GM23248 (cell line): ENCODE measurements at places on chromosomes 1 and 21. TPM values are rescaled to one million over a fixed set of nuclear protein-coding genes. Genes with fewer than 3 reads are reported as not detected.
A peak's percentile ranks its signal among the peaks of the same experiment; 100 is the strongest.

RNU1-1 gene
- total RNA-seq: under 0.01 TPM in 1 of 2 replicates, not detected in the other

CNR2 gene
- not detected in 2 replicates for total RNA-seq

DNA sequence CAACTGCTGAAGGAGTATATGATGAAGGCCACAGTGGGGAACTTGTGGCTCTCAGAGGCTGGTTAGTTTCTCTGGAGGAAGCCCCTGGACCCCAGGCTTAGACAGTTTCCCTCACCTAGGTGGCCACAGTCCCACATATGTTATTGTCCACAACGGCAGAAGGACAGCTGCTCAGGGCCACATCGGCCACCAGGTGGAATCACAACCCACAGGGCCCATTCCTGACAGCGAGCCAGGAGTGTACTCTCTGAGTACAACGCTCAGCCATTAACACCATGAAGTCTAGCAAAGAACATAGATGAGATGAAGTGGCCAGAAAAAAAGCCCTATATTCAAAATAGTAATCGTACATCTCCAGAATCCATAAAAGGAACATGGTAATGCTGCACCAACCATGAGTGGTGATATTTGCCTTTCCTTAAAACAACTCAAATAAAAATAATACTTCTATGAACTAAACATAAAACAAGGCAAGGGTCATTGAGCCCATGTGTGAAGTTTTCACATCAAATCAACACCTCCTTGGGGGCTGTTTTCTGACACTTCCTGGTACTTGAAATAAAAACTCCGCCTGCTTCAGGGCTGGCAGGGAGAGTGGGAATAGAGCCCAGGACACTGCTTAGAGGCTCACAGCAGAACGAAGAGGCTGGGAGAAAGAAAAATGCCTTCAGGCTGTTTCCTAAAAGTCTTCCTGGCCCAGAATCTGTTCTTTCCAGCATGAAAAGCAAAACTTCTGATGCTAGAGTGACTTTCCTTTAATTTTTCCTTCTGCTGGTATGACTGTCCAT, 383.3 kb downstream of the HHAT start:
- DNase-seq: no peak

- DNase-seq: peak; percentile 73
These were observed 129.2 kb downstream of the ADAMTS1 start for GRCh38 chr21:26715878-26716506.

DNA sequence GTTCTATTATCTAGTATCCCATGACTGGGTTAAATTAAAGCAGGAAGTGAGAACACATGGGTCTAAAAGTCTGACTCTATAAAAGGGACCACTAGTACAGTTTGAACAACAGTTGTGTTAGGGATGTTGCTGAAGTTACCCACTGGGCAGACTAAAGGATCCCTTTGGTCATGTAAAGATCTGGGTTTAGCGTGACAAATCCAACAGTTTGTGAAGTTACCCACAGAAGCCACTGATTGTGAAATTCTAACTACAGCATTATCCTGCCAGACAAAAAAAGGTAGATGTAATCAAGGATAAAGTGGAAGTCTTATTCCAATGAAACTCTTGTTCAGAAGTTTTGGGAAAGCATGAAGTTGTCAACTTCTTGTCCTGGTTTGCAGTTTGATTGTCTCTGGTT, 5.7 kb downstream of the QSOX1 start:
- DNase-seq: no peak

DNA sequence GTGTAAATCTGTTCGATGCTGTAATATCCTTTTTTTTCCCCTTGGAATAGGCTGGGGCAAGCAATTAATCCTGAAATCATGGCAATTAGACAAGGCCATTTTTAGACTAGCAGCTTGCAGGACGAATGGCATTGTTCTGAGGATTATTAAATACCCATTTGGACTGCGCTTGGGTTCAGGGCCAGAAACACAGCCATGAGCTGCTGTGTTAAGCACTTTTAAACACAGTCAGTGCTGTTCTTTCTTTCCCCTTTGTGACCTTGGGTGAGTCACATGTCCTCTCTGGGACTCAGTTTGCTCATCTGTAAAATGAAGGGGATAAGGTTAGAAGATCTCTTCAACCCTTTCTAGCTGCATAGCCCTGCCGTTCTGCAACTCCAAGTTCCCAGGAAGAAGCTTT, 58.6 kb upstream of the C8B start:
- DNase-seq: no peak

DNA sequence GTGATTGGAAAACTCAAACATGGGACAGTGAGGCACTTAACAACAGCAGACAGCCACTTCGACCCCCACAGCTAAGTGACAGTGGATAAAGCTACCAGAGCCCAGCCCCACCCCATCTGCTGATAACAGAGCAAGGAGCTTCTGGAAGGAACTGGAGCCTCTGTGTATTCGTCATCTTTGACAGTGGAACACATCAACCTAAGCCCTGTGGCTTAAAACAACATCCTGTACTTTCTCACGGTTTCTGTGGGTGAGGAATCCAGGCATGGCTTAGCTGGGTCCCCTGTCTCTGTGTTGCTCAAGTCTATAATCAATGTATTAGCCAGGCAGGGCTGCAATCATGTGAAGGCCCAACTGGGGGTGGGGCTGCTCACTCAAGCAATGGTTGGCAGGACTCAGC, 18.4 kb upstream of the SIPA1L2 start:
- no peak for DNase-seq

- no peak for DNase-seq
These were observed 59.0 kb downstream of the NDUFS5 start for GRCh38 chr1:39085174-39085573.
